ENCODE measurements at places on chromosomes 5 and 9. TPM values are rescaled to one million over a fixed set of nuclear protein-coding genes. Genes with fewer than 3 reads are reported as not detected.

DNA sequence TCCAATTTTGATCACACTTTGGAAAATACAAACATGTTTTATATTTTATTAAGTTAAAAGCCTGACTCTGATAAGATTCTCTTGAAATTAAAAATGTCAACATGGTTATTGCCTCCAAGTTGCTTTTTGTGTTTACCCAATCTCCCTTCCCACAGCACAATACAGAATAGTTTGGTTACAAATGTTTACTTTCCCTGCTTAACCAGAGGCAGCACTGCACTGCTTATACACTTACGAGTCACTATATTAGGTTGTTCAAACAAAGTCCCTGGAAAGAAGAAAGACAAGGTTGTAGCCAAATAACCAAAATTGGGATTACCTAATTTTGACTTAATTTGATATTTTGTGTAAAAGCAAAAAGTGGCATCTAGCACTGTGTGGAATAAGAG is 25.9 kb downstream of the SRFBP1 start:
- no peak for DNase-seq

GRCh38 chr9:75002422-75003023 is 25.6 kb downstream of the CARNMT1 start:
- DNase-seq: no peak

- no peak for DNase-seq
These were observed 199.7 kb downstream of the ARHGEF28 start for GRCh38 chr5:73825736-73826135.

GRCh38 chr9:114409103-114409780 is 21.5 kb upstream of the AKNA start:
- DNase-seq: peak; percentile 53

SHISAL2B gene
- total RNA-seq: not detected

GRCh38 chr9:133254471-133254870 is 20.5 kb downstream of the ABO start:
- DNase-seq: no peak

- DNase-seq: no peak
These were observed 934.7 kb downstream of the CDH12 start for GRCh38 chr5:21918451-21918850.

MYOZ3 gene
- 5.5 TPM for total RNA-seq

GRCh38 chr9:128431207-128431606 is 10.6 kb downstream of the CERCAM start:
- DNase-seq: no peak

FAM153A gene
- 1.4 TPM for total RNA-seq

BARHL1 gene
- total RNA-seq: not detected

GRCh38 chr9:100505564-100506159 is 32.7 kb downstream of the TMEFF1 start:
- no peak for DNase-seq

DNA sequence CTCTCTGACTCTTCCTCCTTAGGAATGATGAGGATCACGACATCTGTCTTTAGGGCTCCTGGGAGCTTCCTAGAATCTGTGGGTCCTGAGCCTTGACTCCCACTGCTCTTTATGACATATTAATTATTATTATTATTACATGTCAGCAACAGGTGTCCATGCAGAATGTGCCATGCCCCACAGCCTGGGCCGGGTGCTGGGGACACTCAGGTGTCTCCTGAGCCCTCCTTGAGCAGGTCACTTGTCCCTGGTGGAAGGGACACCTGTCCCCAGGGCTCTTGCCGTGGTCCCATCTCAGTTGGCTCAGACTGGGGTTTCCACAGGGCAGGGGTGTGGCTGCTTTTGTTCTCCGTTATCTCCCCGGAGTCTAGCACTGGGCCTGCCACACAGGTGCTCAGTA is 34.2 kb downstream of the PTGES start:
- DNase-seq: peak; percentile 9

DNA sequence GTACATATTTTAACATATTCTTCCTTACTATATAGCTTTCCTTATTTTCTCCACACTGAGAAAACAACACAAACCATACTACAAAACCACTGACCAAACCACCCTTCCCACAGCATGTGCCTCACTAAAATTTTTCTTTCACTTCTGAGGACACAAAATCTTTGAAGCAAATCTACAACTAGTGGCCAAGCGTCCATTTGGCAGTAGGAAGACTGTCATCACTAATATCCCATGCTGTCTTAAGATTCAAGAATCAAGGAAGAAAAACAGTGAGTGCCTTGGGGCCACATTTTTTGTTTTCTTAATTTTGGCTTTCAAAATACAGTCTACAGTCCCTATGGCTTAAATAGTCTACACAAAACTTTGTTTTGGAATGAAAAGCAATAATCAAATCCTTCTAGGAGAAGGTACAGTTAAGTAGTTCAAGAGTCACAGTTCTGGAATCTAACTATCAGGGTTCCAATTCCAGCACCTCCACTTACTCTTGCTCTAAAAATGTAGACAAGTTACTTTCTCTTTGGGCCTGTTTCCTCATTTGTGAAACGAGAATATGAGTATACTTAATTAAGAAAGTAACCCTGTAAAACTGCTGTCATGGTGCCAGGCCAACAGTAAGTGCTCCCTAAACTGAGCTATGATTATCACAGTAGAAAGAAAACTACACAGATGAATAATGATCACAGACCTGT is 227.9 kb downstream of the BNC2 start:
- DNase-seq: no peak

INSL6 gene
- total RNA-seq: not detected

- no peak for DNase-seq
These were observed 70.6 kb downstream of the RXRA start for GRCh38 chr9:134396825-134397224.

DNA sequence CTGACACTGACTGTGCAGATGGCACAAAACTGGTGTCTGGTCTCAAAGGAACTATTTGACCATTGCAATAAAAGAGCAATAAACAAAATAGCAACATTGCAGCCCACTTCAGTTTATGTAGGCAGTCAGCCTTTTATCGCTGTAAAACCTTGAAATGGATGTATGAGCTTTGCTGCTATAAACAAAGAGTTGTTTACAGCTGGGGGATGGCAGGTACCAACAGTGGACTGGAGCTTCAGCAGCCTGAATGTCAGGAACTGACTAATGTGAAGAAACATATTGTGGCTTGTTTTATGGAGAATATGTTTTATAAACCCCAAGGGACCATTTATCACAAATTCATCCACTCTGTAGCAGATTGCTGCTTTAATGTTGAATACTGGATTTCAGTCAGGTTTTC is 78.0 kb downstream of the PTPRD start:
- no peak for DNase-seq

DNA sequence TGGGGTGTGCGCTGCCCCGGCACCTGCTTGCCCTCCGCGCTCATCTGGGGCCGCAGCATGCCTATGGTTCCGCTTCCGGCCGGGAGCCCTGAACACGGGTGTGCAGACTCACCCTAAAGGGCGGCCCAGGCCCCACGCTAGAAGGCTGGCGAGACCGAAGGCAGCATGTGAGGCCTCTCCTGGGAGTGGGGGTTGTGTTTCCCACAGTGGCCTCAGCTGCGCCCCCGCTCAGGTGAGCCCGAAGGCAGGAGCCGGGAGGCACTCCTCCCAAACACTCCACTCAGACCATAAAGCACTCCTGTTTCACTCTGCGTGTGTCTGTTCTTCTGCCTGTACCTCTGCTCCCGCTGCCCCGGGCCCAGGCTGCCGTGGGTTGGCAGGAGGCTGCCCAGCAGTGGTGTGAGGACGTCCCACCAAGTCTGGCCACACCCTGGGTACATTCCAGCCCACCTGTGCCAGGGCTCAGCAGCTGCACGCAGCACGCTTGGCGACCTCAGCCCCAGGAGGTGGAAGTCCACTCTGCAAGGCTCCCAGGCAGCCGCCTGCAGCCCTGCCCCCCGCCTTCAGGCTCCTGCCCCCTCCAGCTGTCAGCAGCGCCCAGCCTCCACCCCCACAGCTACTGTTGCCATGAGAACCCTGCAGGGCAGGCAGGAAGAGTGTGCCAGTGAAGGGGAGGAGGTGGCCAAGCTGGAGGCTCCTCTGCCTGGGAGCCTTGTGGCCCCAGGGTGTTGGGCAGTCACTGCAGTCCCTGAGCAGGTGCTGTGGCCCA is 1.2 kb upstream of the AJM1 start:
- no peak for DNase-seq

- DNase-seq: no peak
These were observed 567.7 kb downstream of the TLR4 start for GRCh38 chr9:118271936-118272335.

DNA sequence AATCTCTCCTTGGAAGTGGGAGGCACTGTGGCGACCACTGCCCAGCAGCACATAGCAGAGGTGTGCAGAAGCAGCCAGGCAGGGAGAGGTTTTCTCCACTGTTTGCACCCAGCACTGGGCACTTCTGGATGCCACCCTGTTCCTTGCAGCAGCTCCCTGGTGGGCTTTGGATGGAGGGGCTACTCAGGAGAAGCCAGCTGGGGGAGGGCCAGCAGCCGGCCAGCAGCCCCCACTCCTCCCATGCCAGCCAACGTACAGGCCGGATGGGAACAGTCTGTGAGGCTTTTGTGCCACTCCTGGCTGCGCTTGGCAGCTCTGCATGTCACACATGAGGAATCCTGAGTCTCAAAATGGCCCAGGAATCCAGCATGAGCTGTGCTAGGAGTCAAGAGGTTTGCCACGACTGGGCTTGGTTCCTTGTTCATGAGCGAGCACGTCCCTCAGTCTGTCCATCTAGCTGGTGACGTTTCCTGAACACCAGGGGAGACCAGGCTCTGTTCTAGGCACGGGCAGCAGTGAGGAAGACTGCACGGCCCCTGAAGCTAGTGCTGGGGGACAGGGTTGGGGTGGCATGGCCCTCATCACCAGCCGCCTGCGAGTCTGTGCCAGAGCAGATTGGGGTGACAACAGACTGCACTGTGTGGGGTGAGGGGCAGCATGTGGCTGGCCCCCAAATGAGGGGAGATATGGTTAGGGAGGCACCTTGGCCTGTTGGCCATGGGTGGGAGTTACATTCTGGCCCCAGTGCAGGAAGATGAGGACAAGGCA is 10.1 kb downstream of the PHF2 start:
- no peak for DNase-seq

DNA sequence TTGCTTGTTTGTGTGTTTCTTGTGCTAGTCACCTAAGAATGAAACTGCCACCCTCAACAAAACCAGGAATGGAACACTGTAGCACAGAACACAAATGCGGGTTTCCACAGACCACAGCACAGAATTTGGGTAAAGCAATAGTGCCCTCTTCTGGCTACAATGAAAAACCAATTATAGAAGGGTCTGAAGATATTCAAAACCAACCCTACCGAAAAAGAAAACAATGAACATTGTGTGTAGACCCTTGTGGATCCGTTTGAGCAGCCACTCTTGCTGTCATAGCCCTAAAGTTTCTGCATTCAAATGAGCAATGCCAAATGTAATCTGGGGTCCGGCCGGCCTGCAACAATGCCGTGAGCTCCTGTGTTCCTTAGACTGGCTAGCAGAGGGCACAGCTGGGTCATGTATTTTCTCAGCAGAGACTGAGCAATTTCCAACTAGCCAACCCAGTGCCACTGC is 8.3 kb upstream of the ENC1 start:
- no peak for DNase-seq

- DNase-seq: no peak
These were observed 113.9 kb downstream of the DCP2 start for GRCh38 chr5:113090336-113091106.

DNA sequence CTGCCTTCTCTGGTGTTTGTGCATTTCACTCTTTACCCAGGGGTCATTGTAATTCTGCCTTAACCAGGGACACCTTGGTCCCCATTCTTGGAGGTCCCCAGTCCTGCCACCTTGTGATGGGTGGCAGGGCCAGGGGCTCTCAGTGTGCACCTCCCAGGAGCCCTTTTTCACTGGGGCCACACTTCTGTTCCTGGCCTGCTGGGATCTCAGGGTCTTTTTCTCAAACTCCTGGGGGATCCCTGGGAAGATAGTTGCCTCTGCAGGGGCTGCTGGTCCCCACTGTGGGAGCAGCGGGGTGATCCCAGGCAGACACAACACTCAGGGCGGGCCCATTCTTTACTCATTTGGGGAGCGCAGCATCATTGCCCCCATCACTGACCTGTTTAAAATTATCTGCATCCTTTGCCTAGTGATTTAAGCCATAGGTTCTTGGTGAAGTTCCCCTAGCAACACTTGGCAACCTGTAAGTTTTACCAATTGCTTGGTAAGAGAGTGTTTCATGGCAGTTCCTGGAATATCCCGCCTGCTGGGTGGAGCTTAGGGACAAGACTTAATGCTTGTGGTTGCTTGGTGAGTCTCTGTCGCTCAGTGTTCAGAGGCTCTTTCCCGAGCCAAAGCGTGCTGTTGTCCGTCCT is 15.7 kb downstream of the PHF2 start:
- no peak for DNase-seq

DNA sequence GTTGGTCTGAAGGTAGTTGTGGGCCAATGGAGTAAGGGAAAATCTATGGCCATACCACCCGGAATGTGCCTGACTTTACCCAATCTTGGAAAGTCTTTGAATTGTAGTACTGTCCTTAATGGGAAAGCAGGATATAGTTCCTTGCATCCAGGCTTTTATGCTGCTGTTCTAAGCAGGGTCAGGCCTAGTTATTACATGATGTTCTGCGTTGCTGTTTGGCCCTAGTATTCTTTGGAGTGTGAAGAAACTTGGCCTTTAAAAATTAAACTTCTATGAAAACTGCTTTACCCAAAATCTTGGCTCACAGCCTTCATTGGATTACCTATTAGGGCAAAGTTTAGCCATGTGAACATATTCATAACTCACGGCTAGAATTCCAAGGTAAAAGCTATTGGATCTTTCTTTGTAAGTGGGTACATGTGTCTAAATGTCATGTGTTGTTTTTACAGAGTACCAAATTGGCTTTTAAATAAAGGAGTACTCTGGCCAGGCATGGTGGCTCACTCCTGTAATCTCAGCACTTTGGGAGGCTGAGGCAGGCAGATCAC is 211.1 kb downstream of the DTWD2 start:
- DNase-seq: no peak

DNA sequence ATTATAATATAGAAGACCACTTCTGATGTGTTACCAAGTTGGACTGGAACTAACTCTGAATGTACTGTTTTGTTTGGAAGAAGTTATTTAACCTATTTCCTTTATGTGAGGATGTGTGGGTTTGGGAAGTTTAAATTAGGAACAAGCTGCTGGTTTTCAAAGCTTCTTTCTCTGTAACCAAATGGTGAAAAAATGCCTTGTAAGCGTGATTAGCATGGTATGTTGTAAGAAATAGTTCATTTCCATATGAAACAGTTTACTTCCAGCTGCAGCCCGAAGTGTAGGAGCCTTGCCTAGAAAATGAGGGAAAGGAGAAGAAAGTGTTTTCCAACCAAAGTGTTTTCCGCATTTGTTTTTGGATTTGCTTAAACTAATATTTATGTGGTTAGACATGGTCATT is 36.0 kb downstream of the TTC1 start:
- DNase-seq: no peak

Data from Right ventricle myocardium inferior (tissue), 1 donor.